ENCODE measurements at places on chromosomes 4 and X. TPM values are rescaled to one million over a fixed set of nuclear protein-coding genes. Genes with fewer than 3 reads are reported as not detected.

GRCh38 chr4:76010576-76010975, 3.3 kb upstream of the CXCL9 start:
- DNase-seq, result no peak

DNA sequence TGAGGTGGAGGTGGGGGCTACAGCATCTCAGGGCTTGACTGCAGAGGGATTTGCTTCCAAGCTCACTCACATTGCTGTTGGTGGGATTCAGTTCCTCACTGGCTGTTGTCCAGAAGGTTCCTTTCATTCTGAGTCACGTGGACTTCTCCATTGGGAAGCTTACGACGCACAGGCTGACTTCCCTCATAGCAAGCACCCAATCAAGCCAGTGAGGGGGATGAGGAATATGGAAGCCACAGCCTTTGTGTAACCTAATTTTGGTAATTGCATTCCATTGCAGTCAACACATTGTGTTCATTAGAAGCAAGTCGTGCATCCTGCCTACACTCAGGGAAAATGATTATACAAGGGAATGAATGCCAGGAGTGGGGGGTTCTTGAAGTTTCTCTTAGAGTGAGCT, 32.7 kb upstream of the MXRA5 start:
- no peak for DNase-seq

DNA sequence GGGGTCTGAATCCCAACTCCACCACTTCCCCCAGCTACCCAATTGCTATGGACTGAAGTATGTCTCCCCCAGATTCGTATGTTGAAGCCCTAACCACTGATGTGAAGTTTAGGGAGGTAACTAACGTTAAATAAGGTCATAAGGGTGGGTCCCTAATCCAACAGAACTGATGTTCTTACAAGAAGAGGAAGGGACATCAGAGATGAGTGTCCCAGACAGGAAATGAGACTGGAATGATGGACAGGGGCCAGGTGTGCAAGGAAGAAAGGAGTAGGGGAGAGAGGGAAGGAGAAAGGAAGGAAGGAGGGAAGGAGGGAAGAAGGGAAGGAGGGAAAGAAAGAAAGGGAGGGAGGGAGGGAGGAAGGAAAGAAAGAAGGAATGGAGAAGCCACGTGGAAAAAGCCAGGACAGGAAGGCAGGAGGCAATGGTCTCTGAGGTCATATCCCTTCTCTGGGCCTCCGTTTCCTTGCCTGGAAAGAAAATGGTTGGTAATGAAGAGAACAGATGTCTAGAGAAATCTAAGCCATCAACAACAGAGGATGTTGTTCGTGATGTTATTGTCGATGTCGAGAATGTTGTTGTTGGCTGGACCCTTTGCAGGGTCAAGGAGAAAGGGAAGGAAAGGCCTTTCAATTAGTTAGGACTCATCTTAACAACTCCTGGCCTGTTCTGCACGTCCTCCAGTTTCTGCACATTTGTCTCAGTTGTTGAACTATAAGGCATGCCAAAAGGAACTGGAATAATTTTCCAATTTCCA, 59.0 kb upstream of the FGFBP2 start:
- no peak for DNase-seq

GRCh38 chr4:55312489-55313101, 33.4 kb upstream of the SRD5A3 start:
- peak; percentile 50 for DNase-seq

ARX gene
- total RNA-seq, result not detected

DNA sequence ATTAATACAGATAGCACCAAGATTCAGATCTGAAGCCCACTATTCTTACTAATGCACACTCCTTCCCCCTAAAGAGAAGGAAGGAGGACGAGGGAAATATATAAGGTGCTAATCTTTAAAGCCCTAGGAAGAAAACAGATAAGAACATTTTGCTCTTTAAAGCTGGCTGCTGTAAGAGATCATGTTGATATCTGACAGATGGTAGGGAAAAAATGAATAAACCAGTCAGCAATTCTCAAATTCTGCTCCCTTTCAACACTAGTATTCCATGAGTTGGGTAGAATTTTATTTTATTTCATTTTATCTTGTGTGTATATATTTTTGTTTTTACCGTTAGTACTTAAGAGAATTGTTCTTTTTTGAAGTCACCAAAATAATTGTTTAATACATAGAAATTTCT, 19.2 kb downstream of the OTC start:
- DNase-seq, result no peak

GSPT2 gene
- total RNA-seq, result 10.1 TPM

GRCh38 chr4:152063621-152064240, 302.9 kb upstream of the GATB start:
- no peak for DNase-seq

All from OCI-LY7 (cell line).